Hematopoietic multipotent progenitor cell (in vitro differentiated cells): ENCODE measurements at places on chromosomes 3 and 15. TPM values are rescaled to one million over a fixed set of nuclear protein-coding genes. Genes with fewer than 3 reads are reported as not detected.

GPR160 gene
- total RNA-seq = 1.6 TPM

GRCh38 chr15:52787549-52788098 lies 2.5 kb downstream of the ONECUT1 start:
- DNase-seq = no peak

DNA sequence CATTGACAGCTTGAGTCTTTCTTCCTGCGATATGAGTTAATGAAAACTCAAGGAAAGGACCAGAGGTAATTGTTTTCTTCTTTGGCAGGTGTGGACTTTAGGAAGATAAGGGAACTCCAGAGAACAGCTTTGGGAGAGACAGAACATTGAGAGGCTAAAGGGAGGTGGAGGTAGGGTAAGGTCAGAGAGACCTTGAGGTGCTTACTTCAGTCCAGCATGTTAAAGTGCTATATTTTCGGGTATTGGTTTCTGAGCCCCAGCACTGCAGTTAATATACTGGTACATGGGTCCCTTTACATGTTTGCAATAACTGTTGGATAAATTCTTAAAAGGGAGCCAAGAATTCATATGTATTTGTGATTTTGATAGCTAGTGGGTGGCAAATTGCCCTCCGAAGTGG lies 322.1 kb downstream of the THSD4 start:
- no peak for DNase-seq

- DNase-seq = no peak
Observed at GRCh38 chr3:25349095-25349494, 79.0 kb upstream of the RARB start.

GRCh38 chr3:160126051-160126450 lies 99.2 kb upstream of the C3orf80 start:
- DNase-seq = no peak

DNA sequence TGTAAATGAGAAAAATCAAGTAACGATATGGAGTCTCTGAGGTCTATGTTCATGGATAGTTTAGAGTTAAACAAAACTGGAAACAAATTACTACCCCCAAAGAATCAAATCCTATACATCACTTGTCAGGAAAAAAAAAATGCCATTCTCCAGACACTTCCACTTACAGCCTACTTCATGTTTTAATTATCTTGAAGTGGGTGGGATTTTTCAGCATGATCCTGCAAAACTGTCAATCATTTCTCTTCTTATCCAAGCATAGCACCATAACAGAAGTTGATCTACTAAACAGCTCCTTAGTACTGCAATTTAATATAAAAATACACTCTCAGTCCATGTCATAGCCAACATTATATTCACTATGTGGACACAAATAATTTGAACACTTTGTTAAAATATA lies 833.9 kb downstream of the TUSC7 start:
- DNase-seq = no peak

- no peak for DNase-seq
Observed at GRCh38 chr3:66602691-66603090, 101.9 kb upstream of the LRIG1 start.

GRCh38 chr15:63891079-63891767 lies 57.5 kb upstream of the HERC1 start:
- DNase-seq = peak; percentile 76

- no peak for DNase-seq
Observed at GRCh38 chr3:142106548-142106947, 42.8 kb downstream of the TFDP2 start.

- DNase-seq = no peak
Observed at GRCh38 chr15:31274496-31275330, 51.9 kb upstream of the KLF13 start.

GRCh38 chr3:425079-425478 lies 228.5 kb downstream of the CHL1 start:
- no peak for DNase-seq

GRCh38 chr3:50222169-50222528 lies 13.9 kb upstream of the GNAI2 start:
- DNase-seq = no peak

DNA sequence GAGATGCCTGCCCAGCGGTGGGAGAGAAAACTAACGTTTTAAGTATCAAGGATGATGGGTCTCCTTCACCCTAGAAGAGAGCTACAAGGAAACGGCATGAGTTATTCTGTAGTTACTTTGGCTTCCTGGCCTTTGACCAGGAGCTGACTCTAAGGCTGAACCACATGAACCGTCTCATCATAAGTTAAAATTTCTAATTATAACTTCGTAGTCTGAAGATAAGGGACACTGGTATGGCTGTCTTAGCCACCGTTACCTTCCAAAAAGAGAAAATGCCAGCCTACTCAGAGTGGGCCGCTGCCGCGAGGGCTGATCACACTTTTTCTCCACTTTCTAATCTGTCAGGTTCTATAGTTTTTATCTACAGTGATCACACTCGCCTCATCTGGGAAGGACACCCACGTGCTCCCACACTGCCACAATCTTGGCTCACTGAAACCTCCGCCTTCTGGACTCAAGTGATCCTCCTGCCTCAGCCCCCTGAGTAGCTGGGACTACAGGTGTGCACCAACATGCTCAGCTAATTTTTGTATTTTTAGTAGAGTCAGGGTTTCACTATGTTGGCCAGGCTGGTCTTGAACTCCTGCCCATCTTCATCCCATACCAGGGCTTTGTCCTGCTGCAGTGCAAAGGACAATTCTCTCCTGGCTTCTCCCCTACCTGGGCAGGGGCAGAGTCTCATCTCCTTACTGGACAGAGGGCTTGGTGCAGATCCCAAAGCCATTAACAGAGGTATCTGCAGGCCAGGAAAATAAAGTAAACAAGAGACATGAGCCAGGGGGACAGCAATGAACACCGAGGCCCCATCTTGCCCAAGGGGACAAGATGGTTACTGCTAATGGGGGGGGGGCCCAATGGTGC lies 73.4 kb downstream of the RFTN1 start:
- DNase-seq = no peak

B3GNT5 gene
- total RNA-seq = 8.6 TPM

PIERCE2 gene
- total RNA-seq = 0.54 TPM

DNA sequence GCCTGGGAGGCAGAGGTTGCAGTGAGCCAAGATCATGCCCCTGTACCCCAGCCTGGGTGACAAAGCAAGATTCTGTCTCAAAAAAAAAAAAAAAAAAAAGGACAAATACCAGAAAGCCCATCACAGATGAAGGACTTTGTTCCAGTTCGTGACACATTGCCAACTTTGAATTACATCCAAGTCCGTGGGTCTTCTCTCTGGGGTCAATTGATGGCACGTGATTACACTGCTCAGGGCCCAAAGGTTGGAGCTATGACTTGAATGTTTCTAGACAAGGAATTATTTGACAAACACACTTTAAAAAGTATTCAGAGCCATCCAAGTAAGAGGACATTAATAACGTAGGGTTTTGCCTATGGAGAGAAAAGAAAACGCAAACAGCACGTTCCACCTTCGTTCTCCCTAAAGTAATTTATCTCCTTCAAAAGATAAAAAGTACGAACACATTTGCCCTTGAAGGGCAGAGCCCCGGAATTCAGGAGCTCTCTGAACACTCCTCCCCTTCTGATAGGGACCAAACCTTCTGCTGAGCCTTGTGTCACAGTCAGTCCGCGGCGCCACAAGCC lies 31.3 kb upstream of the ST3GAL6 start:
- peak; percentile 38 for DNase-seq

ACAD9 gene
- 47.4 TPM for total RNA-seq

DNA sequence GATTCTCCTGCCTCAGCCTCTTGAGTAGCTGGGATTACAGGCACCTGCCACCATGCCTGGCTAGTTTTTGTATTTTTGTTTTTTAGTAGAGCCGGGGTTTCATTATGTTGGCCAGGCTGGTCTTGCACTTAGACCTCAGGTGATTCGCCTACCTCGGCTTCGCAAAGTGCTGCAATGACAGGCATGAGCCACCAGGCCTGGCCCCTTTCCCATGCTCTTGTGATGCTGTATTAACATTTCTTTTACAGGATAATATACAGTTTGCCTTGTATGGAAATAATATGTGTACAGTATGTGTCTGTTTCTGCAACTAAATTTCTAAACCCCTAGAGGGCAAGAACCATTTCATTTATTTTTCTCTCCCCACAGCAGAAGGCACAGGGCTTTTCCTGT lies 37.8 kb downstream of the SCG5 start:
- DNase-seq = no peak

- DNase-seq = peak; percentile 80
Observed at GRCh38 chr15:38474155-38474757, 20.3 kb downstream of the FAM98B start.

SOX14 gene
- total RNA-seq = not detected

GRCh38 chr3:140234256-140234655 lies 299.3 kb downstream of the CLSTN2 start:
- DNase-seq = no peak

CPNE9 gene
- 0.81 TPM for total RNA-seq

DNA sequence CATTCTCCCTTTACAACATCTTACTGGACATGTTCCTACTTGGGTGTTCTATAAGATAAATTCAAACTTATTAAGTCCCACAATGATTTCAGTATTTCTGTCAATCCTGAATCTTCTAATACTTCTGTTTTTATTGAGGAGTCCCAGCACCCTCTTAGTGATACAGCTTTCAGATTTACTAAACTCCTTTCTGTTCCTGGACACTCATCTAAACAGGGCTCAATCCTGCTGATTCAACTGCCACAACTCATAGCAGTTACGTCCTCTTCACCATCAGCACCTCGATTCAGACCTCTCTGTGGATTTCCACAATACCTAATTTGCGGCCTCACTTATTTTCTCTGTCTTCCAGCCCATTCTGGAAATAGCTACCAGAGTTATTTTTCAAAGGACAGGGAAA lies 101.6 kb downstream of the KCNMB2 start:
- no peak for DNase-seq

IL20RB gene
- 0.54 TPM for total RNA-seq

- DNase-seq = peak; percentile 27
Observed at GRCh38 chr15:60255390-60255789, 142.4 kb downstream of the ANXA2 start.

GRCh38 chr15:74773731-74774252 lies 8.1 kb upstream of the CSK start:
- no peak for DNase-seq
